ENCODE measurements at places on chromosomes 4 and X.
A peak's percentile ranks its signal among the peaks of the same experiment; 100 is the strongest.

DNA sequence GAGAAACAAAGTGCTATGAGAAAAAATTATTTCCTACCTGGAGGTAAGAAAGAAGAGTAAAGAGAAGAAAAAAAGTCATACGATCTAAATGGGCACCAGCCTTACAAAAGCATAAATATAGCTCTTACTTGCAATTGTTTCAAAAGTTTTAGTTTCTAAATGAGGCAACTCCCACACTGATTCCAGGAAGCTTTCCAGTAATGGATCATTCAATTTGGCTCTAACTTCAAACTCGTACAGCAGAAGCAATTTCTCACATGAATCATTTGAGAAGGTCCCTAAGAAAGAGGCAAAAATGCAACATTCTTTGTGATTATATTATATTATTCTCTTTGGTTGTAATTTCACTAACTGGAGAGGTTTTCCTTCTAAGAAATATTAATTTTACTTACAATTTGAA, 109.9 kb downstream of the DLG3 start:
- DNase-seq = no peak

GRCh38 chrX:2478546-2479419, 22.0 kb downstream of the DHRSX start:
- DNase-seq = no peak

- DNase-seq = peak; percentile 80
Measured at GRCh38 chr4:86939729-86940575, 5.1 kb downstream of the AFF1 start.

GRCh38 chr4:107094332-107094731, 58.2 kb upstream of the DKK2 start:
- DNase-seq = no peak

GRCh38 chr4:26842911-26843310, 17.7 kb upstream of the STIM2 start:
- no peak for DNase-seq

DNA sequence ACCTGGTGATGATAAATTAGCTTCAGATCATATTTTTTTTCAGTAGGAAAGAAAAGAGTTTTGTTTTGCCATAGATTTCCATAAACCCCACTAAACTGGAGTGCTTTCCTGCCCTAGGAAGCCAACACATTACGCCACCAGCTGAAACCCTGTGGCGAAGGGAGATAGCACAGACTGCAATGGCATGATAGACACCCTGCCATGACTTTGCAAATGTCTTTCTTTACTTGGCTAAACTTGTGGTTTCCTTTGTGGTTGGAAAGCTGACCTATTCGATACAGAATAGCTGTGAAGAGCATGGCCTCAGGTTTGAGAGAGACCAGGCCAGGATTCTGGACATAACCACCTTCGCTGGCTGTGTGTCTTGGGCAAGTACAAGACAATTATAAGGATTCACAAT, 19.1 kb downstream of the MFAP3L start:
- DNase-seq = no peak

GRCh38 chr4:148454835-148455234, 12.6 kb upstream of the NR3C2 start:
- no peak for DNase-seq

DNA sequence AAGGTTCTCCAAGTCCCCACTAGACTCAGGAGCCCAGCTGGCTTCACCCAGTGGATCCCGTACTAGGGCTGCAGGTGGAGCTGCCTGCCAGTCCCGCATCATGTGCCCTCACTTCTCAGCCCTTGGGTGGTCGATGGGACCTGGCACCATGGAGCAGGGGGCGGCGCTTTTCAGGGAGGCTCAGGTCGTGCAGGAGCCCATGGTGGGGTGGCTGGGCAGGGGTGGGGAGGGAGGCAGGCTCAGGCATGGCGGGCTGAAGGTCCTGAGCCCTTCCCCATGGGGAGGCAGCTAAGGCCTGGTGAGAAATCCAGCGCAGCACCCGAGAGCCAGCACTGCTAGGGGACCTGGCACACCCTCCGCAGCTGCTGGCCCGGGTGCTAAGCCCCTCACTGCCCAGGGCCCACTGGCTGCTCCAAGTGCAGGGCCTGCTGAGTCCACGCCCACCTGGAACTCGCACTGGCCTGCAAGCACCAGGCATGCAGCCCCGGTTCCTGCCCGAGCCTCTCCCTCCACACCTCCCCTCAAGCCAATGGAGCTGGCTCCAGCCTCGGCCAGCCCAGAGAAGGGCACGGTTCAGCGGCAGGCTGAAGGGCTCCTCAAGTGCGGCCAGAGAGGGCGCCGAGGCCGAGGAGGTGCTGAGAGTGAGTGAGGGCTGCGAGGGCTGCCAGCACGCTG, 72.7 kb upstream of the SLIT2 start:
- peak; percentile 0 for DNase-seq

GRCh38 chrX:135463937-135464336, 42.2 kb downstream of the SMIM10L2A start:
- DNase-seq = no peak

- no peak for DNase-seq
Measured at GRCh38 chr4:69589884-69590283, 49.6 kb downstream of the UGT2A2 start.

GRCh38 chr4:71232056-71232430, 106.8 kb upstream of the SLC4A4 start:
- DNase-seq = no peak

DNA sequence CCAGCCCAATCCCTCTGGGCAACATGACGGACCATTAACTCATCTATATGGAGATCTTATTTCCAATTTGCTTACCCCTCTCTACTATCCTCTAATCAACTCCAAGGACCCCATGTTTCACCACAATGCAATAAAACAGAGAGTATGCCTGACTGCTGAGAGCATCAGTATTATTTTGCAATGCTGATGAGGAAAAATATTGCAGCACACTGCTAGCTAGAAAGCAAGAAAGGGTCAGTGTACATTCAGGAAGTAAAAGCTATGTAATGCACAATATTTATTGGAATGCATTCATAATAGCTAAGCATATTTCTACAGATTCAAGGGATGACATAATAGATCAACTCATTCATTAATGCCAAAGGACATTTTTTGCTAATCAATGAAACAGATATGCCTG, 33.2 kb downstream of the ARAP2 start:
- DNase-seq = no peak

- no peak for DNase-seq
Measured at GRCh38 chr4:173591760-173592159, 61.7 kb upstream of the HAND2 start.

- DNase-seq = no peak
Measured at GRCh38 chr4:151202851-151203455, 74.0 kb upstream of the PRSS48 start.

DNA sequence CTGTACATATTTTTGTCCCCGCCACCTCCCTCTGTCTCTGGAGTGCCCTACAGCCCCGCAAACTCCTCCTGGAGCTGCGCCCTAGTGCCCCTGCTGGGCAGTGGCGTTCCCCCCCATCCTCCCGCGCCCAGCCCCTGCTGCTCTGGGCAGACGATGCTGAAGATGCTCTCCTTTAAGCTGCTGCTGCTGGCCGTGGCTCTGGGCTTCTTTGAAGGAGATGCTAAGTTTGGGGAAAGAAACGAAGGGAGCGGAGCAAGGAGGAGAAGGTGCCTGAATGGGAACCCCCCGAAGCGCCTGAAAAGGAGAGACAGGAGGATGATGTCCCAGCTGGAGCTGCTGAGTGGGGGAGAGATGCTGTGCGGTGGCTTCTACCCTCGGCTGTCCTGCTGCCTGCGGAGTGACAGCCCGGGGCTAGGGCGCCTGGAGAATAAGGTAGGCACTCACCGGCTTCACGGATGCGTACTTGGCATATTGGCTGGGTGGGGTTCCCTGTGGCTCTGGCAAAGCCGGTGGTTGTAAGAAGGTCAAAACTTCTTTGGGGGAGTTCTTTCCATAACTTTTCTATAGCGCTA, 653 bp downstream of the HHIP start:
- DNase-seq = peak; percentile 26

DNA sequence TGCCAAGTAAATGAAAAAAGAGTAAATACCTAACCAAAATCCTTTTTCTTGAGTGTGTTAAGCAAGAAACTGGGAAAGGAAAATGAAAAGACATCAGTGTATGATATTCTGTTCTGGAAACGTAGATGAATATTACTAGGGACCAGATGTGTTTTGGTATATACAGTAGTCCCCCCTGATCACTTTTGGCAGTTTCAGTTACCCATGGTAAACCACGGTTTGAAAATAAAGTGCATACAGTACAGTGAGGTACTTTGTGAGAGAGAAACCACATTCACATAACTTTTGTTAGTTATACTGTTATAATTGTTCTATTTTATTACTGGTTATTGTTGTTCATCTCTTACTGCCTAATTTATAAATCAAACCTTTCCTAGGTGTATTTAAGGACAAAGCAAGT, 250.9 kb downstream of the TENM3 start:
- DNase-seq = no peak

DNA sequence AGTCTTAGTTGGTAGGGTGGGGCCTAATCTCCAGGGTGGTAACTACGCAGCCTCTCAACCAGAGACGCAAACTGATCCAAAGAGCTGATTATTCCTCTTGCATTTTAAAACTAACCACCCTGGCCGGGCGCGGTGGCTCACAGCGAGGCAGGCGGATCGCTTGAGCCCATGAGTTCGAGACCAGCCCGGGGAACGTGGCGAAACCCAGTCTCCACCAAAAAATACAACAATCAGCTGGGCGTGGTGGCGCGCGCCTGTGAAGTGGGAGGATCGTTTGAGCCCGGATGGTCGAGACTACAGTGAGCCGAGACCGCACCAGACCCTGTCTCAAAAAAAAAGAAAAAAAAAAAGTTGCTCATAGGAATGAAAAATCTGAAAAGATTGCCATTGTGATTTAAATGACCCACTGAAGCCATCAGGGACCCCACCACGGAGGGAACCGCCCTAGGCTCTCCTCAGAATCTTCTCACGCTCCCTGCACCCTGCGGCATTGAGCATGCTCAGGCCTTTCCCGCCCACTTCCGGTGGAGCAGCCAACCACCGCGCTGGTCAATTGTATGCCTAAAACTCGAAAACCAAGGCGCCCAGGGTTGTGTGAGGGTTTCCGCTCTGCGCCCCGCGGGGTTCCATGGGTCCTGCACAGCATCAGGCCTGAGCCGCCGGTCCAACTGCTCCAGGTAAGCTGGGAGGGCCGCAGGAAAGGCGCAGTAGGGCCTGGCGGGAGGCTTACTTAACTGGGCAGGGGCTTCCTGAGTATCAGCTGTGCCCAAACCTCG, at the start of gene TRIM60:
TSS of gene TRIM60 (plus strand) at position 564 of the 776 bp plus-strand sequence. CDS start 8,074 bp downstream, outside the sequence.
- no peak for DNase-seq

DNA sequence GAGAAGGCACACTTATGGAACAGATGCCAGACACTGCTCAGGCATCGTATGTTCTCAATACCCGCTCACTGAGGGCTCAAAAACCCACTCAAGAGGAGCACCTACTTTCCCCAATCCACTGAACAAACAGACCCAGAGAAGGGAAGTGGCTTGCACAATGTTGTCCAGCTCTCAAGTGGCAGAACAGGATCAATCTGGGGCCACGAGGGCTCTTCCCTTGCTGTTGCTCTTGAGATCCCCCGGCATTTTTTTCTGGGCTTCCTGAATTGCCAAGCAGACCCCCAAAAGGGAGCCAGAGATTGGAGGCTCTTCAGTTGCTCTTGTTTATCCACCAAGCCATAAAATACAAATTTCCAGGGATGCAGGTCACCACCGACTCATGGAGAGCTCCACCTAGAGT, 35.7 kb downstream of the IDS start:
- DNase-seq = no peak

DNA sequence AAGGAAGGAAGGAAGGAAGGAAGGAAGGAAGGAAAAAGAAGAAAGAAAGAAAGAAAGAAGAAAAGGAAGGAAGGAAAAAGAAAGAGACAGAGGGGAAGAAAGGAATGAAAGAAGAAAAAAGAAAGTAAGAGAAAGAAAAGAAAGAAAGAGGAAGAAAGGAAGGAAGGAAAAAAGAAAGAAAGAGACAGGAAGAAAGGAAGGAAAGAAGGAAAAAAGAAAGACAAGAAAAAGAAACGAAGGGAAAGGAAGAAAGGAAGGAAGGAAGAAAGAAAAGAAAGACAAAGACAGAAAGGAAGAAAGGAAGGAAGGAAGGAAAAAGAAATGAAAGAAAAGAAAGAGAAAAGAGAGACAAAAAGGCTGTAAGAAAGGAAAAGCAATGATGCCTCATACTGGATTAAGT, 101.1 kb upstream of the PPP2R3B start:
- no peak for DNase-seq

- no peak for DNase-seq
Measured at GRCh38 chrX:112832481-112833095, 8.0 kb downstream of the AMOT start.

DNA sequence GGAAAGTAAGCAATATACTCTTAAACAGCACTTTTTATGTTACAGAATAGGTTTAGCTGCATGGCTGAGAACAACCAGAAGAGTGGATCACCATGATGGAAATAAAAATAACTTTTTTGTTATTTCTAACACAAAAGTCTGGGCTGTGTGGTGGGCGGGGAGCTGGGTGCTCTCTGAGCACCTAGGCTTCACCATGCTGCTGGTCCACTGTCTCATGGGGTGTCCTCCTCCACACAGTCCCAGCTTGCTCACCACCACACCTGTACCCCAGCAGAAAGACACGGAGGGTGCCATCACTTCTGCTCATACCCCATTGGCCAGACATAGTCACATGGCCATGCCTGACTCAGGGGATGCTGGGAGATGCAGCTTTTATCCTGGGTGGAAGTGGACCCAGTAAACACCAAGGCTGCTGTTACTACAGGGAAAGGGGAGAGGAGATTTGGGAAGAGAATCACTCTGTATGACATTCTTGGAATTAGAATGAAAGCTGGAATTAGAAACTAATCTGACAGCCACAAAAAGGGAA, 45.0 kb downstream of the CPZ start:
- DNase-seq = no peak

GRCh38 chr4:94378047-94378446, 35.4 kb upstream of the HPGDS start:
- DNase-seq = no peak

DNA sequence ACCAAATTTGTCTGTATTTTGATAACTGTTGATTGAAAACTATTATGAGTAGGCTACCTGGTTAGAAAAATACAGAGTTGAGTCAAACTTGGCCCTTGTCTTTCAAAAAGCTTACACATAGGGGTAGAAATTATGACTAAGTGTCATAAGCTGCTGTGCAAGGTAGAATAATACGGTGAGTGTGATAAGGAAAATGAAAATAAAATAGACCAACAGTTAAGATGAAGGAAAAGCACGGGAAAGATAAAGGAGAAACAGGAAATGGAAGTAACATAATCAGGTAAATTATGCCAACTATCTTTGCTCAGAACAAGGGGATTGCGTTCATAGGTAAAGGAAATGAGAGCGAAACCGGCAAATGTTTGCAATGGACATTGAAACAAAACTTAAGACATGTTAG, 302.5 kb downstream of the PCDH7 start:
- DNase-seq = no peak

DNA sequence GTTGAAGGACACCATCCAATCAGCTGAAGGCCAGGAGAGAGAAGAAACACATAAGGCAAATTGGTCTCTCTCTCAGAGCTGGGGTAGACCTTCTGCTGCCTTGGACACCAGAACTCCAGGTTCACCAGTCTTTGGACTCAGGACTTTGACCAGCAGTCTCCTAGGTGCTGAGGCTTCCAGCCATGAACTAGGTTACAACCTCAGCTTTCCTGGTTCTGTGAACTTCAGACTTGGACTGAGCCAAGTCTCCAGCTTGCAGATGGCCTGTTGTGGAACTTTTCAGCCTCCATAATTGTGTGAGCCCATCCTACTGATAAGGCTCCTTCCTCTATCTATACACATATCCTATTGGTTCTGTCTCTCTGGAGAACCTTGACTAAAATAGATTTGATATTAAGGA, 20.6 kb upstream of the BBS12 start:
- DNase-seq = no peak
